ENCODE measurements at places on chromosomes 1 and 21.

DNA sequence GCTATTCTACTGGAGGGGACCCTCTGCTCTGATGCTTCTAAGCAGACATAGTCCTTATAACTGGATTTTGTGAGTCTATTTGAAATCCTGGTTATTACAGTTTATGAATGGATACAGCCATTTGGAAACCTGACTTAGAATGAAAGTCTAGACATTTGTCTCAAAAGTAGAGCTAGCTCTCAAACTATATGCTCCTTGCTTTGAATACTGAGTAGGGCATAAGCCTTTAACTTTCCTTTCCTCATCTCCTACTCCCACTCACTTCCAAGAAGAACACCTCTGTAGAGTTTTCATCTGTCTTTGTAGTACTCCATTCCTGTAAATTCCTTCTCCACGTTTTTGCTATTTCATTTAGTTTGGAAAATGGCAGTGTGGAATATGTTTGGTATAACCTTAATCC, 9.0 kb upstream of the ARID1A start:
- ATAC-seq: no peak

- ATAC-seq: no peak
These were observed 102.9 kb upstream of the TLR5 start for GRCh38 chr1:223245983-223246382.

- no peak for ATAC-seq
These were observed 282.9 kb downstream of the PTGER3 start for GRCh38 chr1:70764747-70765146.

DNA sequence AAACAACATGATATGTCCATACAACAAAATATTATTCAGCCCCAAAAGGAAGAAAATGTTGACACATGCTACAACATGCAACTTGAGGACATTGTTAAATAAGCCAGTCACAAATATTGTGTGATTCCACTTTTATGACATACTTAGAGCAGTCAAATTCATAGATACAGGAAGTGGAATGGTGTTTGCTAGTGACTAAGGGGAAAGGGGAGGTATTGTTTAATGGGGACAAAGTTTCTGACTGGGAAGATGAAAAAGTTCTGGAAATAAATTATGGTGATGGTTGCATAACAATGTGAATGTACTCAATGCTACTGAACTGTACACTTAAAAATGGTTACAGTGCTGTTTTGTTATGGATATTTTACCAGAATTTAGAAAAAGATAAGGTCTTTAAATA, 77.7 kb downstream of the RHOU start:
- no peak for ATAC-seq

DNA sequence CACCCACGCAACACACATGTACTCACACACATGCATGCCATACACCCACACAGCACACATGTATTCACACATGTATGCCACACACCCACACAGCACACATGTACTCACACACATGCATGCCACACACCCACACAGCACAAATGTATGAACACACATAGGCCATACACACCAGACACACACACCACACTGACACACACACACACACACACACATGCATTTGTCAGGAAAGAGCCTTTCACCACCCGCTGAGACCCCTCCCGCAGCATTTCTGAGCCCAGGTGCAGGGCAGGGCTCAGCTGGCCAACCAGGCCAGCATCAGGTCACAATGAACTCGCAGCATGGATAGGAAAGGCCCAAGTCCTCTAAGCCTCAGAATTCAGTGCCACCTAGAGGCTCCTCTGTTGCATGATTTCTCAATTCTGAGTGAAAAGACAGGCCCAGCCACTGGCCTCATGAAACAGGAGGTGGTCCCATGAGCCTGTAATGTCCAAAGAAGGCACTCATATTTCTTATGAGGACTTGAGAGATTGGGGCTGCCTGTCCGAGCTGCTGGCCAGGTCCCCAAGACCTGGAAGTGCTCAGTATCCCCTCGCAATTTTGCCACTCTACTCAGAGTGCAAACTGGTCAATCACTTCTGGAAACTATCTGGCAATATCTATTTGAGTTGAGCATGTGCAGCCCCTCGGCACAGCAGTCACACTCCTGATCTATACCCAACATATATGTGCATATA, 57.3 kb downstream of the PSMG1 start:
- peak; percentile 84 for ATAC-seq

DNA sequence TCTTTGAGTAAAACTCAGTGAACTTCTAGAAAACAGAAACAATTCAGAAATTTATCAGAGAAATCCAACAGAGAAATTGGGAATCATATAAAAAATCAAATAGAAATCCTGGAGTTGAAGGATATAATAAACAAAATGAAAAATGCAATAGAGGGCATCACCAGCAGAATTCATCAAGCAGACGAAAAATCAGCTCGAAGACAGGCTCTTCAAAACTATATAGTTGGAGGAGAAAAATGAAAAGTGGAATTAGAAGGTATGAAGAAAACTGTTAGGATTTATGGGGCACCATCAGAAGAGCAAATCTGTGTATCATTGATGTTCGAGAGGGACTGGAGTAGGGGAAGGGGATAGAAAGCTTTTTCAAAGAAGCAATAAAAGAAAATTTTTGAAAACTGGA, 121.5 kb upstream of the GPR52 start:
- ATAC-seq: no peak

DNA sequence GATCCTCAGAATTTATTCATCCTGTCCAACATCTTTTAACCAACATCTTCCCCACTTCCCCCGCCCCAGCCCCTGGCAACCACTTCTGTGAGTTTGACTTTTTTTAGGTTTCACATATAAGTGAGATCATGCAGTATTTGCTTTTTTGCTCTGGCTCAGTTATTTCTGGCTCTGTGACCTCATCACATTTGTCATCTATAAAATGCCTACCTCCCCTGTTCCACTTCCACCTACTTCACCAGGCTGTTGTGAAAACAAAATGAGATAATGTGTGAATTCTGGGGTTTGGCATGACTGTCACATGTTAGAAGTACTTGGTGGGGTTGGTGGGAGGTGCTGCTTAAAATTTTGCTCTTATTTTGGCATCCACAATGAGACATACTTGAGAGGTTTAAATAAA, 18.4 kb downstream of the HHAT start:
- ATAC-seq: no peak

Data from esophagus mucosa (tissue), 1 donor.